Stimulated activated CD8-positive, alpha-beta memory T cell treated with anti-CD3 and anti-CD28 coated beads, Interleukin-7, amount 100 ng/mL, for 1 hour (primary cell): ENCODE measurements at places on chromosomes 4 and X.

DNA sequence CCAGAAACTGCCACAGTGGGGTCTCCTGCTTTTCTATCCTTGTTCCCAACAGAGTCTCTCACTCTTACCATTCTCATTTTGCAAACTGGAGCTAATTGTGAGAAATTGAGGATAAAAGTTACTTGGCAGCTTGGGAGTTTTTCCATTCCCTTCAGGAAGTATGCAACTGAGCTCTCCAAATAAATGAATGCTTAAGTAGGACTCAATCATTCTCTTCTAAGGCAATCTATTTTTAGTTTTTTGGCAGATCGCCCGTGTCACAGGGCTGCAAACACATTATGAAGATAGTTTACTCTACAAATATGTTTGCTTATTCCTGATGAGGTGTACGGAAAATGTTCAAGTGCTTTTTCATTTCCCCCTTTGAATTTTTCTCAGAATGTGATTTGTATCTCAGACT is 5.3 kb downstream of the ASB11 start:
- DNase-seq, result no peak

DNA sequence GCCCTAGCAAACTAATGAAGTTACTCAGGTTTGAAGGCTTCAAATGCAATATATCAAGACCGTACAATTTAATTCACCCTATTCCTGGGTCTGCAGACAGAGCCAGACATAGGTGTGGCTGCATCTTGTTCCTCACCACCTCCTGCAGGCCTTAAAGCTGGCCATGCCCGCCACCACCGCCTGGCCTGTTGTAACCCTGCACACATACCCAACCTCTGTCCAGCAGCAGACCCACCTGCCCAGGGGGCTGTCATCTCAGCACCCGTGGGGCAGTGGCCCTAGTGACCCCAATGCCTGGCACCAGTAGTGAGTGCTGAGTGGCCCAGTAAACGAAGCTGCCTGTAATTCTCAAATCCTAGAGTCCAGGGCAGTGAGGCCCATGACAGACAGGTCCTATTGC is 40.7 kb downstream of the ZBTB49 start:
- no peak for DNase-seq

DNA sequence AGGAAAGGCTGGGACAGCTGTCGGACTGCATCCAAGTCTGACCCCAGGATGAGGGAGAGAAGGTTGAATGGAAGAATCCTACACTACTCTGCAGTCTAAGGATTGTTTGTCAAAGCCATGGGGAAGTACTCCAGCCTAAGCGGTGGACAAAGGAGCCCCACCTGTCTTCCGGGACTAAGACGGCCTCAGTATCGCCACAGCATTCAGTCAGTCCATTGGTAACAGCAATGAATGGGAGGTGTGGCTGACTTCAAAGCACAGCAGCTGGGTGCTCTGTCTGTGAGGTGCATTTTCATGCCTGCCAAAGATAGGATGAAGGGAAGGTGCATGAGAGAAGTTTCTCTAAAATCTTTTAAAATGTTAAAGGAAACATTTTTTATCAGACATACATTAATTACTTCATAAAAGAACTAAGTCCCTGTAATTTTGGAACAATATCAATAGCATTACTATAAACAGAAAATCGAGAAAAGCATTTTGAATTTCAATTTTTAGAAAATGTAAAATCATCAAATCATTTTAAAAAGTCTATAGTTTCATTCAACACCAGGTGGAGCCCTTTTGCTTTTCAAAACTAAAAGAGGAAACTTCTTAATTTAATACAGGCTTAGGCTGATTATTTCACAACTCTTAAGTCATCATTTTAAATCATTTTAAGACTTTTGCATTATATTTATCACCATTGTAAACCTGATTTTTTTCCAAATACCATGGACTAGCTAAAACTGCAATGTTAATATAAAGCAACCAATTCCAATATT is 27.6 kb upstream of the INTU start:
- no peak for DNase-seq

- no peak for DNase-seq
Measured at GRCh38 chr4:139214039-139214534, 37.1 kb upstream of the ELF2 start.

DNA sequence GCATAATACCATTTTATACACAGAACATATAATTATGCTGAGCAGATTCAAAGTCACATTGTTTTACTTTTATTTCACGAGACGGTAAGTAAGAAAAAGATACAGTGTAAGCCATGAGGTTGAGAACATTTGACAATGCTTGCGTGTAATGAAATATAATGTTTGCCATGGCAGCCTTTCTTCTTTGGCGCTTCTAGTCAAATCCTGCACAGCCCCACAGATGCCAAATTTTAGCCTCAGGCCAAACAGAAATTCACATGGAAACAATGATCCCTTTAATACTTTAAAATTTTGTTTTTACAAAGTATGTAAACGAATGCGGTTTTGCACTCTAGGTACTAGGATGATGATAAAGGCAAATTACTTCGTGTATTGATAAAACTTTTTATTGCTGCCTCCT is 502.7 kb upstream of the SMIM31 start:
- no peak for DNase-seq

GRCh38 chr4:160562661-160563060 is 1459.8 kb downstream of the RAPGEF2 start:
- no peak for DNase-seq

- DNase-seq, result no peak
Measured at GRCh38 chrX:6962006-6962355, 185.5 kb upstream of the STS start.

GRCh38 chrX:23287191-23287725 is 47.4 kb upstream of the PTCHD1 start:
- DNase-seq, result no peak

DNA sequence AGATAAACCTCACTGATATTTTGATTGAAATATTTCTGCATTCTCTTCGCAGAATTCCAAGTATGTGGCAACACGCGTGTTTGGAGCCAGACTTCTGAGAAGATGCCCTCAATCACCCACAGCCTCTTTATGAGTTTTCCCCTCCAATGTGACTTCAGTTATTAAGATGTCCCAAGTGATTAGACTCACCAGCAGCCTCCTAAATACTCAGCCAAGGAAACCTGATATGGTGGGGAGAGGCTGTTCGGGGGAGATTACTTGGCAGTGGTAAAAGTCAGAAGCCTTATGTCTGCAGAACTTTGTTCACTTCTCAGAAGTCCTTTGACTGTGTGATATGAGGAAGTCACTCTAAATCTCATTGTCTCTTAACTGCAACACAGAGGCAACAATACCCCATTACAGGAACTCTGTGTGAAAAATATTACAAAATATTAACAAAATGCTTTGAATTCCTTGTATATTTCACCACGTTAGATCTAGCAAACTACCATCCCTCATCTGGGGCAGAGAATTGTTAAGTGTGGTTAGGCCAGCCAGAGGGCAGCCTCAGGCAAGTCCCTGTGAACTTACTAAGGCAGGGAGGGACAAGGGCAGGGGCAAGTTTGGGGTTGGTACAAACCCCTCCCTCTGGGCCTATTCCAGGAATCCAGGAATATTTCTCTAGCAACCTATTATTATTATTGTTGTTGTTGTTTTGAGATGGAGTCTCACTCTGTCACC is 151.4 kb upstream of the USP9X start:
- no peak for DNase-seq

DNA sequence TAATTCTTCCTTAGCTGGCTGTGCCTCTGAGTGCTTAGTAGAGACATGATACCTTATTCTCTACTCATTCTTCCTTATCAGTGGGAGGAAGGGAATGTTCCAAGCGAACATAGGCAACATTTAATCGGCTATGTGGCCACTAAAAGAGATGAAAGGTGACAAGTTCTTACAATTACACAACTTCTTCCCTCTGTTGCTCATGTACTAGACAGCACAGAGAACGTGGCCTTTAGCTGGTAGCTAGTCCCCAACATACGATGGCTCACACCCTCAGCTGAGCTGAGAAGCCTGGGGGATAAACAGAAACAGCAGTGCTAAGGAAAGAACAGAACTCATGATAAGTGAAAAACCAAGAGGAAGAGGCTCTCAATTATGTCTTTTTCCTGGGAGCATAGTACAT is 52.2 kb downstream of the APOO start:
- no peak for DNase-seq

DNA sequence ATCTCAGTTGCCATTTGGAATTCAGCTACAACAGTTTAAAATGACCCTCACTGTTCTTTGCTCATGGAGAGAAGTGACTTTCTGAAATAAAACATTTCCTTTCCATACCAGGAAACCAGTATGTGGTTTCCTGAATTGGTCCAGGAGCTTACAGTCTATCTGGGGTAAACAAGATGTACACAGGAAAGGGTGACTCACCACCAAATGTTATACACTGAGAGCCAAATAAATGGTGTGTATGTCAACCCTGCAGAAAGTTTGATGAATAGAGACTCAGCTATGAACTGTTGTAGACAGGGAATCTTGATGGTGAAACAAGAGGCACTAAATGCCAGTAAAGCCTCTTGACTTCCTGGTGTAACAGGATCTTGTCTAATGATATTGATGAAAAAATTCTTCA is 100.4 kb downstream of the HS6ST2 start:
- no peak for DNase-seq

- DNase-seq, result no peak
Measured at GRCh38 chr4:176387571-176387970, 67.8 kb downstream of the SPCS3 start.

DNA sequence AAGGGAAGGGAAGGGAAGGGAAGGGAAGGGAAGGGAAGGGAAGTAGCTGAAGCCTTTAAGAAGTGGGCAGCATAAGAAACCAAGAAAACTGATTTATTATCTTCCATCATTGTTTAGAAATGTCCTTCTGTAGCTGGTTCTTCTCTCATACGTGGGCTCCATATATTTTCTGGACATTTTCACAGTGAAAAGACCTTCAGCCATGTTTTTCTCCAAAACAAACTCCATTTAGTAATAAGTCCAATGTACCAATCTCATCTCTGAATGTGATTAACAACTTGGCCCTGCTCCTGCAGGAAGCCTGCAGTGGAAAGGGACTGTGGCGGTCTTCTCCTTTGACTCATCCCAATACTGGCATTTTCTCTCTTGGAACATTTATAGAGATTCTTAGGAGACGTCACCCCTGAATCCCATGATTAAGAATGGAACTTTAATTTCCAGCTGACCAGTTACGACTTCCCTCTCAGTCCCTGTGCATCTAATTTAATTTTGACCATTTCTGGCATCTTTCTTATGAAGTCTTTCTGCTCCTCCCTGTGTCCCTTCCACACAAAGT is 96.6 kb upstream of the GUCY1A1 start:
- DNase-seq, result no peak

DNA sequence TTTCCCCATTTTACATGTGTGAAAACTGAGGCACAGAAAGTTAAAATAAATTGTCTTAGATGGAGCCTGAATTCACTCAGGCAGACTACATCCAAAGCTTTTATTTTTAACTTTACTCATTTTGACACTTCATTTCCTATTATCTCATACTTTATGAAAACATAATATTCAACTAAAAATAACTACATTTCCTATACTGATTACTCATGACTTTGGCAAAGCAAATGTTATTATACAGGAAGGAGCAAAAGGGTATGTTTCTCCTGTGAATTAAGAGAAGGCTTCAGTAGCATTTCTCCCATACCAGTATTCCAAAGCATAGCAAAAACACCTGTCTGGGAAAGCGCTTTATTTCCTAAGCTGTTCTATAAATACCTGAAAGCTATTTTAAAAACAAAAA is 178.6 kb downstream of the ADAMTS3 start:
- no peak for DNase-seq

DNA sequence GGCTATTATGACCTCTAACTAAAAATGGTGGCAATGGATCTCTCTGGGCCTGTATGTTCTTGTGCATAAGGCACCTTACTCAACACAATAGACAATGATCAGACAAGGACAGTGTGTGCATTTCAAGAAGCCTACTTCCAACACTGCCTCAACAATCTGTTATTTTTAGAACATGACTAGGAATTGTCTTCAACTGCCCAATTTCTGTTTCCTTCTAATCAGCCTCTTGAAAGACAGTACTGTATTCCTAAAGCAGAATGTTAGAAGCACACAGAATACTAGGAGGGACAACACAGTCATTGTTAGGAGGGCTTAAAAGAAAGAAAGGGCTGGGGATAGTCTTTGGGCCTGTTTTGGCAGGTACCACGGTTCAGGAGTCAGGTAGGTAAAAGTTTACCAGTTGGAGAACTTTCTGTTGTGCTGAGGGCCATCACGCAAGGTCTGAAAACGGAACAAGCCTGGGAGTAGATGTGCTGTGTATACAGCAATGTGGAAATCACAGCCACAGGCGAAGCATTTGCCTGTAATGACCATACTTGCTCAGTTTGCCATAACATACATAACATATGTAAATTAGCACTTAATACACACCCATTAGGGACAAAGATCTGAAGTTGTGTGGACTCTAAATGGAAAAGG is 100.8 kb upstream of the ATXN3L start:
- no peak for DNase-seq

GRCh38 chrX:73855546-73855945 is 292.5 kb downstream of the CHIC1 start:
- DNase-seq, result peak; percentile 24

DNA sequence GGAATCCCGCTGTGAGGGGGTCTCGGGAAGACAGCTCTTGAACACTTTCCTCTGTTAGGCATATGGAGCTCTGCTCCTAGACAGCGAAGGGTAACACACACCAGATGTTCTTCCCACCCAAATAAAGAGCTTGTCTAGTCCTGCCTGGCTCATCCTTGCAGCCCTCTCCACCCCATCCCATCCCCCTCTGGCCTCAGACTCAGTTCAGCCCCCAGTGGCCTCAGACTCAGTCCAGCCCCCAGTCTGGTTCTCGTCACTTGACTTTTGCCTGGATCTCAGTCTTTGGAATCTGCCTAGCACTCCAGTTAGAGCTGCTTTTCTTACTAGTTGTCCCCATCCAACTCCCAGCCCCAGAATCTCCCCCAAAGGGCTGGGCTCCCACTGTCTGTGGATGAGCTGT is 14.9 kb downstream of the RAB33A start:
- DNase-seq, result no peak

GRCh38 chr4:141900856-141901255 is 264.5 kb downstream of the IL15 start:
- DNase-seq, result no peak

DNA sequence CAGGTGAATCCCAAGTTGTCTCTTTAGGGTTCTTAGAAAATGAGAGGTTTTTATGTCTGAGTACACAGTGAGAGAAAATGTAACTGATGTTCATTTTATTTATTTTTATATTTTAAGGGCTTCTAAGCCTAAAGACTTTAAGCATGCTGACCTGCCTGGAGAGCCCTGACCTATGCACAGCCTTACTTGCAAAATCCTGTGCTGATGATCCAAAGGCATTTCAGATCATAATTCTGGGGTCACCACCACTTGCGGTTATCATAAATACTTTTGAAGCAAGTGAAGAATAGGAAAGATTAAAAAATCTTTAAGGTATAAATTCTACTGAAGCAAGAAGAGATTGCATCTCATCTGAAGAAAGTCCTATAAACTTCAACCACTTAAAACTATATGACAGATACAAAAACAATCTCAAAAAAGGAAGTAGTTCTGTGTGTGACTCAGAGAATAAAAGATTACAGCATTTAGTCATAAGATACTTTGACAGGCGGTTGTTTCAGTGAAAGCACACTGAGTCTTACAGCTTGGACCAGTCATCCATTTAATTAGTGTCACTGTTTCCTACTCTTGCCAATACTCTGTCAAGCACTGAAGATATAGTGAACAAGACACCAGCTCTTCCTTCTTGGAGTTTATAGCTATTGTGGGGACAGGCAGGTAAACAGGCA is 245.2 kb upstream of the DIPK2B start:
- no peak for DNase-seq
